ENCODE measurements at places on chromosomes 5 and 9.

- peak; percentile 62 for DNase-seq
Measured at GRCh38 chr9:109903515-109904138, 123.6 kb downstream of the PALM2AKAP2 start.

DNA sequence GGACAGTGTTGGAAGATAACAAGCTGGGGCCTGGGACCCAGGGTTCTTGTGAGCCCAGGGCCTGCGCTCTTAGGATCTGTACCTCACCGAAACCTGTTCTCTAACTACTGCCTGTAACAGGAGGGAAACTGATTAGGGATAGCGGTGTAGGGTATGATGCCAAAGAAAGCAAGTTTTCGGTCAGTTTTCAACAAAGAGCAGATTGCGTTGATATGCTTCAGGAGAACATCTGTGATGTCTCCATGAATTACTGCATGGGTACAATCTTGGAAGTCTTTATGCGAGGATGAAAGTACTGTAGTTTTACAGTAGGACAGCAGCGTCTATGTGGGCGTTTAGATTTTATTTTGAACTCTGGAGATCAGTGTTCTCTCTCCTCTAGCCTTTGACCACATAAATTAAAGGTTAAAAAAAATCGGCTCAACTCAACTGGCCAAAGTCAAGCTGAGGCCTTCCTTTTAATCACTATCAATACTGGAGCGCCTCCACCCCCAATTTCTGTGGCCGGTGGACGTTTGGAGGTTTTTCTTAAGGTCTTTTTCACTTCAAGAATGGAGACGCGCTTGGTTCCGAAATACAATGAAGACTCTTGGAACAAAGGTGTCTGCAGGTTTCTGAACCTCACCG, 3.0 kb downstream of the NFIL3 start:
- no peak for DNase-seq

GRCh38 chr9:132114102-132114707, 34.5 kb upstream of the MED27 start:
- DNase-seq, result no peak

DNA sequence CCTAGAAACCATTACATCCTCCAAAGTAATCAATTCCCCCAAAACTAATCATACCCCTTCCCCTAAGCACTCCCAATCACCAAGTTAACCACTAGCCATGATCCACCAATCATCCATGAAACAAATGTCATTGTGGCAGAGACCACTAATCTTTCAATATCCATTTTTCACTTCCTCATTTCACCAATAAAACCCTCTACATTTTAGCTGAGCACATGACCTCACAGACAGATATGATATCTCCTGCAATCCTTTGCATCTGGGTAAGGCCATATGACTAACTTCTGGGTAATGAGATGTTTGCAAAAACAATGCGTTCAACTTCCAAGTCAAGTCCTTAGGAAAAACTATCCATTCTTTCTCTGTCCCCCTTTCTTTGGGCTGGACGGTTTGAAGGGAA, 20.7 kb downstream of the OR2S2 start:
- no peak for DNase-seq

GRCh38 chr9:69824499-69825252, 4.1 kb downstream of the CFAP95 start:
- DNase-seq, result no peak

DNA sequence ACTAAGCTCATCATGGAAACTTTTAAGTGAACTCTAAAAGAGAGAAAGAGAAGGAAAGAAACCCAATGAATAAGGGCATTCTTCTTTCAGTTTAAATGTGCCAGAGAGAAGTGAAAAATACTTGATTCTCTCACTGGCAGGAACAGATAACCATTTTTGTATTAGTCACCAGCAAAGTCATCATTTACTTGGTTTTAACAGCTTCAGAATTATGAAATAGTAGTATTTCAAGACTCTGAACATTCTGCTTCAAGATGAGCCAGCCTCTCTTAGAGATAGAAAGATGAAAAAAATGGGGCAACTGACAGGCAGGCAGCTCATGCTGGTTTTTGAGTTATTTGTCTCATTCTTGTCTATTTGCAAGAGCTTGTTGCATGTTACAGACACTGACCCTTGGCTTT, 103.5 kb downstream of the GCNT1 start:
- no peak for DNase-seq

GRCh38 chr9:73548201-73548600, 396.5 kb downstream of the ANXA1 start:
- DNase-seq, result no peak

- peak; percentile 57 for DNase-seq
Measured at GRCh38 chr9:115591584-115591984, 473.6 kb upstream of the TNC start.

- DNase-seq, result no peak
Measured at GRCh38 chr5:96209829-96210228, 223.2 kb downstream of the PCSK1 start.

GRCh38 chr9:87681271-87682061, 44.5 kb upstream of the CTSL start:
- DNase-seq, result no peak

- no peak for DNase-seq
Measured at GRCh38 chr5:9483779-9484178, 62.1 kb downstream of the SEMA5A start.

DNA sequence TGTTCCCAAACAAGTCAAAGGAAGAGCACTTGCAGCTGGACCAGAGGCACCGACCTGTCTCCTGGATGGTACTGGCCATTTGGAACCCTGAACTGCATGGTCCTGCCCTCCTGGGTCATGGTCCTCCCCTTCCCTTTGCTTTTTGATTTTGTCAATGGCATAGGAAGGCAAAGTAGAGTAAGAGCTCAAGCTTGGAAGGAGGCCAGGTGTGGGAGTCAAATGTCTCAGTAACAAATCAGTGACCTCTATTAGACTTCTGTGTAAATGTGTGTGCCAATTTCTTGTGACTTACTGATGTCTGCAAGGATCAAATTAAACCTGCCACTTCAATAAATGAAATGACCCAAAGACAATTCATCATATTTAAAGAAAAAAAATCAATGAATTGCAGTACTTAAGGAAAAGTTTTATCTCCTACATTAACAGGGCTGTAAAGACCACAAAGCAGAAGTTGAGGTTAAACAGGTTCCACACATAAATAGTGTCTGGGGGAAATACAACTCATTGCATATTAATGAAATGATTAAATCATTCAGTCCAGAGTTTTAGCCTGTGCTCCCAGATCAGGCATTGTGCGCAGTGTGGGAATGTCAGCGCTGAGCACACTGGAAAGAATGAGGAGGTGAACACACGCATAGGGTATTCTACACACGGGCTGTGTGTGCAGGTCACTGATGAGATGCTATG, 32.7 kb downstream of the OSMR start:
- DNase-seq, result no peak

DNA sequence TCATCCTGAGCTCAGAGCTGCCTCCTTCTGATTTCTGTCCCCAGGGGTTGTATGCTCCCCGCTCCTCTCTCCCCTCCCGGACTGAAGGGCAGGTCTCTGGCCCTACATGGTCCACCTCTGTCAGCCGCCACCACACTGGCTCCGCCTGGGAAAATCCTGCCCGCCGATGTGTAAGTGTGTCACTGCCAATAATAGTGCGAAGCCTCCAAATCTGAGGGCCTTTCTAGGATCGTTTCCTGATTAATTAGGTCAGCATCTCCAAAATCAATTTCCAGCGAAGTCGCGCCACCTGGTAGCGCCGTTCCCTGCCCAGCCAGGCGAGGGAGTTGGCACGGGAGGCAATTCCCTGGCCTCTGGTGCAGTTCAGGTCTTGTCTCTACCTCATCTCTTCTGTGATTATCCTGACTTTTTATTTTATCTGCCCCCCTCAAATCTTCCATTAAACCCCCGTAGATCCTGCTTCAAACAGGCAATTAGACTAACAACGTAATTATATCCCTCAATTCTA, 73.5 kb downstream of the ZNF618 start:
- no peak for DNase-seq

GRCh38 chr9:124831642-124832364, 21.5 kb upstream of the WDR38 start:
- DNase-seq, result no peak

GRCh38 chr5:108381350-108381953, 446 bp downstream of the FBXL17 start:
- DNase-seq, result peak; percentile 80

GRCh38 chr5:55324815-55325418, 17.1 kb downstream of the MTREX start:
- DNase-seq, result peak; percentile 22
